Mammary microvascular endothelial cell (primary cell): ENCODE measurements at places on chromosomes 2 and 18. TPM values are rescaled to one million over a fixed set of nuclear protein-coding genes. Genes with fewer than 3 reads are reported as not detected.

Gene NGEF
- total RNA-seq, result 0.53 and 1.1 TPM in 2 replicates

Gene ZEB2
- total RNA-seq, result 9.6 and 9.7 TPM in 2 replicates

Gene FAM228A
- 0.07 and 2.4 TPM in 2 replicates for total RNA-seq

Gene SYT4
- total RNA-seq, result not detected in 2 replicates

Gene SLC19A3
- not detected in 2 replicates for total RNA-seq

Gene TTN
- 0.79 and 4.7 TPM in 2 replicates for total RNA-seq

Gene GREB1L
- total RNA-seq, result 0.07 and 3.1 TPM in 2 replicates

Gene NDC80
- 30.8 and 33.0 TPM in 2 replicates for total RNA-seq

Gene FOXI3
- not detected in 2 replicates for total RNA-seq

Gene DSEL
- 4.7 and 5.9 TPM in 2 replicates for total RNA-seq

Gene ACOXL
- total RNA-seq, result not detected in 2 replicates

Gene SLC11A1
- under 0.01 and 0.05 TPM in 2 replicates for total RNA-seq

Gene TMEM198
- total RNA-seq, result not detected in 2 replicates

Gene ZNF804A
- not detected in 2 replicates for total RNA-seq

Gene MXD1
- 3.9 TPM in 2 replicates for total RNA-seq

Gene LYPD1
- total RNA-seq, result 24.4 and 26.4 TPM in 2 replicates

Gene FLACC1
- total RNA-seq, result 0.44 TPM in 1 of 2 replicates, not detected in the other

Gene EML6
- total RNA-seq, result 0.13 and 0.89 TPM in 2 replicates

Gene RAMP1
- not detected in 2 replicates for total RNA-seq

Gene UCN
- not detected in 2 replicates for total RNA-seq
